ENCODE measurements at places on chromosomes 3 and 15. TPM values are rescaled to one million over a fixed set of nuclear protein-coding genes. Genes with fewer than 3 reads are reported as not detected.

Gene GOLIM4
- 19.3 TPM for total RNA-seq

Gene ITGA11
- 0.13 TPM for total RNA-seq

- DNase-seq, result no peak
Measured at GRCh38 chr15:67548236-67548852, 5.8 kb downstream of the MAP2K5 start.

- DNase-seq, result no peak
Measured at GRCh38 chr3:101253396-101253795, 67.0 kb downstream of the IMPG2 start.

DNA sequence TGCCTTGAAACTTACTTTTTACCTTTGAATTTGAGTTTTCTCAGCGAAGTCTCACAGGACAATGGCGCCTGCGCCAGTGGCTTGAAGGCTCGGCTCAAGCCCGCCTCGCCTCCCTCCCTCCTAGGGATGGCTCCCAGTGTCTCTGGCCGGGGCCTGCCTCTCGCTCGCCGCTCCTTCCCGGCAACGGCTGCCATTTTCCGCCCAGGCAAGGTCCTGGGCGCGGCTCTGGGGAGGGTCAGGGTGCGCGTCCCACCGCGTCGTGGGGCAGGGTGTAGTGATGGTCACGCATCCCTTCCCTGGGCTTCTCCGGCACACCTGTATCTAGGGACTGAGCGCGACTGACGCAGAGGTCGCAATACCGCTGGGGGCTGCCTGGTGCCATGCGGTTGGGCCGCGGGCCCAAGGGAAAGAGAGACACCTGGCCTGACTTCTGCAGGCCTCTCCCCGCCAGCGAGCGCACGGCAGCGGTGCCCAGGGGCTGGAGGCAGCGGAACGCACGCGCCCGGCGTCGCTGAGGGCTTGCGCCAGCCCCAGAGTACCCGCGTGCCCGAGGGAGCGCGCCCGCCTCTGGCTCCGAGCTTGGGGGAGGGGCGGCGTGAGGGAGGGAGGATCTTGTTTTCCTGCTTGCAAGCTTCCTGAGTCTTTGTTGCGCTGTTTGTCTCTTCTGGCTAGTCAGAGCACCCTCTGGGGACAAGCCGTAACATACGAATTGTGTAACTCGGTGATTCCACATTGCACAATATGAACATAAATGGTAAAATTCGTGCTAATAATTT is 20.7 kb upstream of the FEM1B start:
- no peak for DNase-seq

GRCh38 chr15:86663979-86664378 is 584.3 kb downstream of the AGBL1 start:
- DNase-seq, result no peak

- DNase-seq, result no peak
Measured at GRCh38 chr3:155455765-155456164, 162.3 kb upstream of the STRIT1 start.

DNA sequence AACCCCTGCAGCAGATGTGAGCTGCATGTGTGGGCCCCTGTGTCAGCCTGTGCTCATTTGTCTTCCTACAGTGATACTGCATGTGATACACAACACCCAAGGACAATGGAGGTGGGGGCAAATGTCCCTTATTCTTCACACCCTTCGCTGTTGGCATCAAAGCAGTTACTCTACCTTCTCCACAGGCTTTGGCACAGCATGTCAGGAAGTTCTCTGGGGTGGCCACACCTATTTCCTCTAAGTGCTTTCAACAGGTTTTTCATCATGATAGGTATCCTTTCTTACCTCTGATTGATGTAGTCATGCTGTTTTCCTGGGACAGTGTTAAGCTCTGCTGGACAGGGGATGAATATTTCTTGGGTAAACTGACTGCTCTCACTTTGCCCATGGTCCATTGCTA is 29.5 kb downstream of the ZNF662 start:
- no peak for DNase-seq

GRCh38 chr3:115627180-115628074 is 4.1 kb downstream of the GAP43 start:
- DNase-seq, result no peak

DNA sequence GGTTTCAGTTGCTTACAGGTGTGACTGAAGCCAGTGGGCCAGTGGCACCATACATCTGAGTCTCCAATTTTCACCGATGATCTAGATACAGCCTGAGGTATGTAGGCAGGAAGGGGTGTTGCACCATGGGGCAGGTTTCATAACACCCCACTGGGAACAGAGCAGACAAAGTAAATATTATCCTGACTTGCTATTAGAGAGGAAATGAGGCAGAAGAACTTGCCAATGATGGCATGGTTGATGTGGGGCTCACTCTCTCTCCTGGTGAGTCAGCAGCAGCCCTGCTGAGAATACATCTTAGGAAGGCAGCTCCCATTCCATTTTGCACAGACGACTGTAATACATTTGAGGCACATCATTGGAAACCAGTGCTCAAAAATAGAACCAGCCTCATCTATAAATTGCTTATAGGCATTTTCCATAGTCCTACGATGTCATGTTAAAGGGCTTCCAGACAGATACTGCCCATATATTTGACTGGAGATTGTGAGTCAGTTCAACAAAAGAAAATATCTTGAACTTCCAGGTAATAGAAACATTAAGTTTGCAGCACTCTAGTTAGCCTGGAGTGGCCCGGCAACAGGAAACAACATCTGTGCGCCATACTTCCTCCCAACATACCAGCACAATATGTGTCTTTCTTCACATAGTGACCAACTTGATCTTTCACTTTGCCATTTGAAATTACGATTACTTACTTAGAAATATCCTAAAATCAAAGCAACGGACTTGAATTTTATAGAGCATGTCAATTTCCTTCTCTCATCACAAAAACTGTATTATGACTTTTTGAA is 175.5 kb downstream of the NECTIN3 start:
- no peak for DNase-seq

Gene LRRC34
- total RNA-seq, result 1.5 TPM

GRCh38 chr3:110808630-110809029 is 263.0 kb upstream of the NECTIN3 start:
- no peak for DNase-seq

Gene DOCK3
- not detected for total RNA-seq

DNA sequence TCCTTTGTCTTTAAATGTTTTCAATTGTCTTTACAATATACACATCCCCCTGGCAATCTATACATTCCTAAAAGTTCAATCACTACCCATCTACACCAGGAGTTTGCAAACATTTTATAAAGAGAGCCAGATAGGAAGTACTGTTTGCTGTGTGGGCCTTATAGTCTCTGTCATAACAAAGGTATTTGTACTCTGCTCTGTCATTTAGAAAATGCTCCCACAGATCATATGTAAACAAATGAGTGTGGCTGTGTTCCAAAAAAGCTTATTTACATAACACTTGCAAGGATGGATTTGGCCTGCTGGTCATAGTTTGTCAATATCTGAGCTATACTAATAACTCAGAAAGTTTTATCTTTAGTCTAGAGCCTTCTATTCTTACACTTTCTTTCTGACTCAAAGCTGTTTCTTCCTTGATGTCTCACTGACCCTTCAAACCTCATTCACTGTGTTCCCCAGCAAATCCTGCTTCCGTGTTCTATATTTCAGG is 511.9 kb downstream of the GBE1 start:
- no peak for DNase-seq

Gene GRK7
- not detected for total RNA-seq

Gene STRIT1
- not detected for total RNA-seq

- no peak for DNase-seq
Measured at GRCh38 chr3:44896440-44896839, 22.0 kb downstream of the TGM4 start.

DNA sequence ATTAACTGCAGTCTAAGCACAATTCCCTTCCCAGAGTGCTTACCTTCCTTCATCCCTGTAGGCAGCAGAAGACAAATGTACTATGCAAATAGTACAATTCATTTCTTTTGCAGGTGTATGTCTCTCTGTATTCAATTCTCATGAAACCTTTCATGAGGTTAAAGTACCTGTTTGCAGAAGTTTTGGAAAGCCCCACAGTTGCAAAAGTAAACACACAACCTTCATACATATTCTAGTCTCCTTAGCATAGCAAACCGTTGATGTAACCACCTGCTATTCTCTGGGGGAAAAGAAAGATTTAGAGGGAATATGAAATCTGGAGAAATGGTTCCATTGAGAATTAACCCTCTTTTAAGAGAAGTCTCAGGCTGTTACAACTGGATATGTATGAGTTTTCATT is 200.3 kb upstream of the SUCLG2 start:
- no peak for DNase-seq

DNA sequence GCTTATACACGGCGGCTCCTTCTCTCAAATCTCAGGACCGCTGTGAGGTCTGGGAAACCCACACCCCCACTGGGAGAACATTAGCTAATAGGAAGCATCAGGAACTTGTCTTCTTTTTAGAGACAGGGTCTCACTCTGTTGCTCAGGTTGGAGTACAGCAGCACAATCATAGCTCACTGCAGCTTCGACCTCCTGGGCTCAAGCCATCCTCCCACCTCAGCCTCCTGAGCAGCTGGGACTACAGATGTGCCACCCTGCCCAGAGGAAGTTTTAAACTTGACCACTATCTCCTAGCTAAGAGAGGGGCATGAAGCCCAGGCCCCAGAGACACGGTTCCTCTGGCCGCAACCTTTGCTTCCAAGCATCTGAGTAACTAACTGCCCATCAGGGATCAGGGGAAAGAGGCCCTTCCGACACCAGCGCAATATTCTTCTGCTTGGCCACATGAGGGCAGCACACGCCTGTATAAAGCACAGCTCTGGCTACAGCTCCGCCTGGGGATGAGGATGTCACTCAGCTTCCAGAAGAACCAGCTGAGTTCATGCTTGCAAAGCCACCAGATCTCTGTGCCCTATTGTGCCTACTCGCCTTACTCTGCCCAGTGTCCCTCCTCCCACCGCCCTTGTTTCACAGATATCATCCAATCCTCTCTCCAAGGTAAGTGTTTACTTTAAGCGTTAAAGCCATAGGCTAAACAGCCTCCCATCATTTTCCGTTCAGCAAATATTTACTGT is 57.6 kb upstream of the SLC6A11 start:
- peak; percentile 16 for DNase-seq

All from GM12878 (cell line).